ENCODE measurements at places on chromosomes 5 and 9.
A peak's percentile ranks its signal among the peaks of the same experiment; 100 is the strongest.

GRCh38 chr9:81669041-81669651, 20.2 kb downstream of the TLE1 start:
- DNase-seq, result no peak

DNA sequence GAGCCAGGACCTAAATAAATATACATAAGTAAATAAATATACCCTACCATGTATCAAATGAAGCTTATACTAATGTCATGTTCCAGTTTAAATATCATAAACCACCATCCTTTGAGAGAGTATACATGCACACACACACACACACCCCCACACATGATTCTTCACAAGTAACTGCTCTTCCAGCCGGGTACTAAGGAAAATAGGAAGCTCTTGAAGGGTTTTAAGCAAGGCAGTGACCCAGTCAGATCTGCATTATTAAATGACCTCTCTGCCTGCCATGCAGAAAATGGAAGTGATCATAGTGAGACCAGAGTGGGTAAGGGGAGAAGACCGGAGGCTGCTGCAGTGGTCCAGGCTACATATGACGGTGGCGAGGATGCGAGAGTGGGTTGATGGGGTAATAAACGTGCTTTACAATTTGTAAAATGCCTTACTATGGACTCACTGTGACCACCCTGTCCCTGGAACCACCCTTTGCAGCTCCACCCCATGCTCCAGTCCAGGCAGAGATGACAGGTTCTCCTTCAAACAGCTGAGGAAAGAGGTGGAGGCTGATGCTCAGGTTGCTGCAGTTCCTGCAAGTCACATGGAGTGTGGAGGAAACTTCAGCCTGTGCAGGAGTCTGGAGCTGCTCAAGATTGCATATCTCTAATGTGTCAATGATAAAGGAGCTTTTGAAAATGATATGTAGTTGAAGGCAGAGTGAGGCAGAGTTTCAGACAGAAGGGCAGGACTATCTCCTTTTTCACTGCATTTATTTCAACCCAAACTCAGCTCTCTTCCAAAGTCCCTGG, 38.8 kb upstream of the NDFIP1 start:
- DNase-seq, result no peak

DNA sequence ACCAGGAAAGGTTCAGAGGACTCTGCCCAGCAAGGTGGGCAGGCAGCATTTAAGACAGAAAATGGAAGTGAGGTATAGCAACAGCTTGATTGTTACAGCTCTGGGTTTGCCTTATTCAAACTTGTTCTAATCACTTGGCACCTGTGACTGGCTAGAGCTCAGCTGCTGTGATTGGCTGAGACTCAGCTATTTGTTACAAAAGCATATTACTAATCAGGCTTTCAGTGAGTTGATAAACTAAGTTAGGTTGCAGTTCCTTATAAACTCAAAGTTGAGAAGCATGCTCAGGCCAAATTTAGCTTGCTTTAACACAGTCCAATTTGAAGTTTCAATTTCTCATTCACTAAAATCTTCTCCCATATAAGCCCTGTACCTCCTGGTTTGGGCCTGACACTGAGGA, 56.3 kb downstream of the GDA start:
- DNase-seq, result no peak

GRCh38 chr5:105730982-105731381, 1939.8 kb downstream of the EFNA5 start:
- no peak for DNase-seq

- DNase-seq, result no peak
Observed at GRCh38 chr9:7123743-7124142, 366.0 kb downstream of the KDM4C start.

DNA sequence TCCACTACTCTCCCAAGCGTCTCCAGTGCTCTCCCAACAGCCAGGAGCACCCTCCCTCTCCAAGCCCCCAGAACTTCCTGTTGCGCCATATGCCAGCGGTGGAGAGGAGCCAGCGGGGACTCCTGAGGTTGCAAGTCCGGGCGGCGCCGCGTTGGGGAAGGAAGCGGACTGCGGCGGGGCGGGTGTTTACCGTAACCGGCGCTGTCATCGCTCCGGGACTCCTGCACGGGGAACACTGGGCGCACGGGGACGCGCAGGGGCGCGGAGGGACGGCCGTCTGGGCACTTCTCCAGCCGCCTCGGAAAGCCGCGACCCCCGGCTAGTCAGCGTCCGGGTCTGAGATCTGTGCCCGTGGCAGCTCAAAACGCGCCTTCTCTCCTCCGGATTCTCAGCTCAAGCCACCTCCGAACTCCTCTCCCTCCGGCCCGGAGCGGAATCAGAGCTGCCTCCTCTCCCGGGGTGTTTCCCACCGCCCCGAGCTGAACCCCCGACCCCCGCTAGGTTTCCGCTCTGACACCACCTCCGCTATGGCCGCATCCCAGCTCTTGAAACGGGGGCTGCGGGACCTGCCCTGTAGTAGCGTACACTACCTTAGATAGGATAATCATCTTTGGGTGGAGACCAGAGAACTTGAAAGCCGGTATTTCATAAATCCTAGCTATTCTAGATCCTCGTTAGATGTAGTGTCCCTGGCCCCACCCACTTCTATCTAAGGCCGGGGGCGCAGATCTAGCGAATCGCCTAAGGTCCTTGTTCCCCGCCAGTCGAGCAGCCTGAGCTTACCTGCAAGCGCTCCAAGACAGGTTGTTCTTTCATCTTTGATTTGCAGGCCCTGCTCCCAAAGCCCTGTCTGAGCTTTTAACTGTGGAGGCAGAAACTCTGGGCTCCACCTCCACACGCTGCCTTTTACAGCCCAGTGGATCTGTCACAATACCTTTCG, at the start of gene TRPM6:
Gene TRPM6, minus strand, starts transcription at position 881 of the 940 bp plus-strand sequence. Its CDS starts 65 bp downstream, at position 816.
- DNase-seq, result peak; percentile 32

DNA sequence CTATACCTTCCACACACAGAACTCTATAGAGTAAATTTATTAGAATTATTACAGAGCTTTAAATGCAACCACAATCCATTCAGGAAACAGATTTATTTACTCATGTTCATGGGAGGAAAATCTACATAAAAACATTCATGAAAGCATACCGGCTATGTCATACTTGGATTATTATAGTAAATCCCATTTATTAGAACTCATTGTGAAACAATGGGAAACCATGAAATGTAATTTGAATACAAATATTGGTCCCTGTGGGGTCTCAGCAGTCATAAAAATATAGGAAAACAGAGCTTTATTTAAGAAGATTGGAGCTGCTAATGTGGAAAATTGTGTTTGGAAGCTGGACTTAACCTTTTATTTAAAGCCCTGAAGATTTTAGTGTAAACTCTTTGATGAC, 80.7 kb downstream of the HAPLN1 start:
- no peak for DNase-seq

GRCh38 chr5:57082441-57083067, 91.3 kb upstream of the GPBP1 start:
- DNase-seq, result no peak

- peak; percentile 70 for DNase-seq
Observed at GRCh38 chr9:133994353-133995011, 2.4 kb upstream of the VAV2 start.

DNA sequence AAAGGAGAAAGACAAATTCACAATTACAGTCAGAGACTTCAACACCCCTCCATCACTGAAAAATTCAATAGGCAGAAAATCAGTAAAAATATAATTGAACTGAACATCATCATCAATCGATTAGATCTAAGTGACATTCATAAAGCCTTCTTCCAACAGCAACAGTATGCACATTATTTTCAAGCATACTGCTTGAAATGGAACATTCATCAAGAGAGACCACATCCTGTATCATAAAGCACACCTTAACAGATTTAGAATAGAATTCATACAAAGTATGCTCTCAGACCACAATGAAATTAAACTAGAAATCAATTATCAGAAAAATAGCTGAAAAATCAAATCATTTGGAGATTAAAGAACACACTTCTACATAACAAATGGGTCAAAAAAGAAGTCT, 39.1 kb downstream of the ERMP1 start:
- DNase-seq, result peak; percentile 8

DNA sequence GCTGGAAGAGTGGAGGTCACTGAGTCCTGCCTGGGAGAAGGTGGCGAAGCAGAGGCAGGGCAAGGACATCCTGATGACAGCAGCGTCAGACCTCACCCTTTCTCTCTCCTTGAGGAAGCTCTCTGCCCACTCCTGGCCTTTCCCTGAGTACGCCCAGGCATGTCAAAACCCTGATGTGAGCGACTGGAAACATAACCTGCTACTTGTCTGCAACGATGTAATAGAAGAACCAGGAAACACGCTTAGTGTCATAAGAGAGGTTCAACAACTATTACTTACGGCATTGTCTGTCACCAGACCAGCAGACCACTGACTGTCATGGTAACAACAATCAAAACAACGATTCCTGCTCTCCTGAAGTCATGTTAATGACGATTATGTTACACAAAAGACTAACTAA, 152.4 kb downstream of the ACTL7B start:
- no peak for DNase-seq

Data from CD4-positive, alpha-beta T cell treated with Interleukin-21 for 1 hour (primary cell).